Hepatic stellate cell (primary cell): ENCODE measurements at places on chromosomes 3 and 15.

DNA sequence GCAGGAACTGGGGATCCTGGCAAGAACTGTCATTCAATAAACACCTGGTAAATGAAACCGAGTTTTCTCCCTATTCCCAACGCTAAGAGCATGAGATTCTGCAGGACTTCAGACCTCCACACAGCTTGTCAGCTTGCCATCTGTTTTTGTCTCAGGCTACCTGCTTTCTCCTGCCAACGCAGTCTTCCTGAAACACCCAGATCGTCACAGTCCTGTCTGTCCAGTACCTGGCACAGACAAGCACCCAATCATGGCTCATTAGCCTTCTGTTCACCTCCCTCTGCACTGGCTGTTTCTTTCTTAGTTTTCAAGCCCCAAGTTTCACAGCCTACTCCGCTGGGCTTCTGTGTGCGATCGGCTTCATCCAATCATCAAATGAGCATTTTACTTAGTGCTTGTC is 5.0 kb downstream of the SLC12A8 start:
- no peak for DNase-seq

DNA sequence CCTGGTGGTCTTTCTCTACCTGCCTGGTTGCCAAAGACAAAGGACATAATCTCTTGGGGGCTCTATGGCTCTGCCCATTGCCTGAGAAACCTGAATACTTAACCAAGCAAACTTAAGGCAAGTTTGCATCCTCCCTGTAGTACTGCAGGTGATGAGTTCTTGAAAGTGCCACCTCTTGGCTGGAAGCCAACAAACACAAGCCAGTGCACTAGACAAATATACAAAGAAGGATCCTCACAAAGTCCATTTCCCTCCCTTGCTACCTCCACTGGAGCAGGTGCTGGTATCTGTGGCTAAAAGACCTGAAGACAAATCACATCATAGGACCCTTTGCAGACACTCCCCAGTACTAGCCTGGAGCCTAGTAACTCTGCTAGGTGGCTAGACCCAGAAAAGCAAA is 772.3 kb downstream of the SI start:
- DNase-seq: no peak

DNA sequence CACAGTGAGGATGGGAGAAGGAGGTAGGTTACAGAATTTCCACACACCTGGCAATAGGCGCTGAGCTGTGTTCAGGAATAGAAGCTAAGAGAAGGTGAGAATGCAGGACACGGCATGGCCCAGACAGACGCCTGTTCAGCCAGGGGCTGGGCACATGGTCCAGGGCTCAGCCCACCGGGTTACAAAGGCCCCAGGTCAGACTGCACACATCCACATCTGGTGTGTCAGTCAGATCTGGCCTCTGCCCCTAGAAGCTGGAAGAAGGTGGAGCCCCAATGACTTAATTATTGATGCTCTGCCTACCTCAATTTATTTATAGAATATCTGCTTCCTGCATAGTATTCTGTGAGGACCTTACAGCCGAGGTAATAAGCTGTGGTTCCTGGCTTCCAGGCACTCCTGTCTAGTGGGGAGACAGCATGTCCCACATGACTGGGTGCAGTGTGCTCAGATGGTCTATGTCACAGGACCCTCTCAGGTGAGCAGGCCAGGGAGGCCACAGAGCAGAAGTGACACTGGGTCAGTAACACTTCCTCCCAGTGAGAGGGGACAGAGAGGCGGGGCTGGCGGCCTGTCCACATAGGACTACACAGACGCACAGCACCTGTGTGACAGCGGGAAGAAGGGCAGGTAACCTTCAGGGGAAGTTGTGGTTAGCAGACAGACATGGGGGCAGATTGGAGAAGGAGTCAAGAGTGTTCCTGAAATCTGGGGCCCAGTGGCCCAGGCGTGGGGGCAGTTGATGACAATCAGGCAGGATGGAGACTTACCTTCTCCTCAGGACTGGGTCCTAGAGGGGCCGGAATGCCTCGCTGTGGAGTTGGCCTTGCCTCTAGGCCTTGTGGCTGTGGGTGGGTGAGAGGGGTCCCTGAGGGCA is 38.6 kb upstream of the PLXNA1 start:
- DNase-seq: no peak

DNA sequence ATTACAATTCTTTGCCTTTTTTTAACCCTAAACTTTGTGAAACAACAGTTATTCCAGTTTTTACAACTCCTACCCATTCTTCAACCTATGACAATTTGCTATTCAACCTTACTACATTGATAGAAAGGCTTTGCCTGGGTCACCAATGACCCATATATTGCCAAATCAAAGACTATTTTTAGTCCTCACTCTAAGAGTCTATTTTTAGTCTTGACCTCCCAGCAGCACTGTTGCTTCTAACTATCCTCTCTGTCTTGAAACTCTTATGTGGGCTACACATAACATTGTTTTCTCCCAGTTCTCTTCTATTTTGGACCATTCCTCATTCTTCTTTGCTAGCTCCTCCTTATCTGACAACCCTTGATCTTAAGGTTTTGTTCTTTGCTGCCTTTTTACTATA is 71.4 kb downstream of the C3orf80 start:
- DNase-seq: peak; percentile 20

DNA sequence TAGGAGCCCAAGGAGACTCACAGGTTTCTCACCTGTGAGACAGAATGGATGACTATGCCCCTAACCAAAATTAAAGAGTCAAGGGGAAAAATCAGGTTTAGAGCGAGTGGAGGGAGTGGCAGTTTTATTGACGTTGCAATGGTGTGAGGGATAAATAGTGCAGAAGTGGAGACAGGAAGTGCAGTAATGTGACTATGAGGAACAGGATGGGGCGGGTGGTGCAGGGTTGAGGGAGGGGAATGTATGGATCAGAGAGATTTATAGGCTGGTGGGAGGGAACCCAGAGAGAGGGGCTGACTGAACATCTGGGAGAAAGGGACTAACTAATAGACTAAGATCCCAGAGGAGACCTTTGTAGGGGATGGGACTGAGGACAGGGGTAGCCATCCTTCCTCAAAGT is 26.5 kb downstream of the EIF2AK4 start:
- DNase-seq: no peak
